H1 (cell line): ENCODE measurements at places on chromosomes 6 and 20. TPM values are rescaled to one million over a fixed set of nuclear protein-coding genes. Genes with fewer than 3 reads are reported as not detected.

DNA sequence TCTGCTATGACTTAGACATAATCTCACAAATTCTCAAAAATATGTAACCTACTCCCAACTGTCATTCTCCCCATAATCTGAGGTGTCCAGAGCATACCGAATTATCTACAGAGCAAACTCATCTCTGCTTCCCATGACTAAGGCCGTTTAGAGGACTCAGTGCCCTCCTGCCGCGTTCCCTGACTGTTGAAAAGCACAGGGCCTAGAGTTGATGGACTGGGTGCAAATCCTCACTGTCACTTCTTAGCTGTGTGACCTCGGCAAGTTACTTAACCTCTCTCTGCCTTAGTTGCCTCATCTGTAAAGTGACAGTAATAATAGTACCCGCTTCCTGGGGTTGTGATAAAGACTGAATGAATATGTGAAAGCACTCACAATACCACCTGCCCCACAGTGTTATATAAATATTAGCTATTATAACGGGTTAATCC is 4.7 kb upstream of the TUBB2A start:
- no peak for DNase-seq

- DNase-seq: no peak
These were observed 586.9 kb upstream of the ARID1B start for GRCh38 chr6:156190270-156190669.

DNA sequence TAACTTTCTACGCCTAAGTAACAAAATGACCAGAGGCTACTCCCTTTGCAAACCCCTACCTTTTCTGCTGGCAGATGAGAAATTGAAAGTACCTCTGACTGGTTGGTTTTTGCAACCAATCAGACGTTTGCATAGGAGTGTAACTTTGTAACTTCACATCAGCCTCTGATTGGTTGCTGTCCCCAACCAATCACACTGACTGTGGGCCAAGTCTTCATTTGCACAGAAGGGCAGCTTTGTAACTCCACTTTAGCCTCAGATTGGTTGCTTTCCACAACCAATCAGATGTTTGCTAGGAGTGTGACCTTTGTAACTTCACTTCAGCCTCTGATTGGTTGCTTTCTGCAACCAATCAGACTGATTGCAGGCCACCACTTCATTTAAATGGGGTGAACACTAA is 89.1 kb downstream of the ME1 start:
- no peak for DNase-seq

- no peak for DNase-seq
These were observed 252.9 kb upstream of the RUNX2 start for GRCh38 chr6:45075246-45075645.

DNA sequence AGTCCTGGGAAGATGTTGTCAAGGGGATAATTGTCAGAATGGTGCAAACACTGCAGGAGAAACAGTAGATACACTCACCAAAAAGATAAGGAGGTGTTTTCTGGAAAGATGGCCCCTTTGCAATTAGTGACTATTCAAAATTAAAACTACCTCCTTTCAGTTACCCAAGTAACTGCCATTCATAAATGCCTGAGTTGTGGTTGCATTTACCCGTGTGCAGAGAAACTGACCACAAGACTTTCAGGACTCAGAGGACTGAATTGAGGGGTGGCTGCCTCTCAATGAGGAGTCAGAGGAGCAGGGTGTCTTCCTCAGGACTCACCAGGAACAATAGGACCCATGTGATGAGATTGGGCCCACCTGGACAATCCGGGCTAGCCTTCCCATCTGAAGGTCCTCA is 39.0 kb downstream of the GCM1 start:
- DNase-seq: no peak

LIN28B gene
- 14.2 and 27.4 TPM in 2 replicates for polyA plus RNA-seq

HAO1 gene
- not detected in 2 replicates for polyA plus RNA-seq

SLC17A3 gene
- polyA plus RNA-seq: not detected in 2 replicates
